ENCODE measurements at places on chromosomes 12 and 14. TPM values are rescaled to one million over a fixed set of nuclear protein-coding genes. Genes with fewer than 3 reads are reported as not detected.

Gene MFAP5
- 2.3 TPM for total RNA-seq

- no peaks in the 10 kb centered on the region for H3K4me1 ChIP-seq
- 0 out of 2 replicates have a peak, but pooled peaks cover 2% of the 10 kb centered on the region for H3K36me3 ChIP-seq
- no peak for DNase-seq
- H3K27ac ChIP-seq: no peak overlapping the region
- no peaks in the 10 kb centered on the region for H3K27me3 ChIP-seq
- H3K4me3 ChIP-seq: no peak overlapping the region
Observed at GRCh38 chr14:76782115-76782884, 21.0 kb downstream of the VASH1 start.

DNA sequence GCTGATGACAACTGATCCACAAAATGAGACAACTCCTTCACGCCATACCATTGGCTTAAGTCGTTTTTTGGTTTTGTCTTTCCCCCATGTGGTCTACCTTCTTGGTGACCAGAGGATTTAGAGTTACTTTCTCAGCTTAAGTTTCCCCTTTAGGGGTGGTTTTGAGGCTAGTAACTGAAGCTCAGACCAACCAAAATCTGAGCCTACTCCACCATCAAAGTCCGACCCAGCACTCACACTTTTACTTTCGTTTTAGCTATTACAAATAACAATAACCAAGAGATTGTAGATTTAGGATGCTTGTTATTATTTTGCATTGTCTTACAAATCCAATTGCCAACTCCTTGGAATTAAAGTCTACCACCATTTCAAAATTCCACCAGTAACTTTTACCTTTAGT is 130.6 kb upstream of the MDM1 start:
- no peaks in the 10 kb centered on the region for H3K27me3 ChIP-seq
- no peak for DNase-seq

Gene NRIP2
- total RNA-seq: 0.32 TPM

Gene CPM
- total RNA-seq: 74.4 TPM

Gene DNAH10
- 1.00 TPM for total RNA-seq

DNA sequence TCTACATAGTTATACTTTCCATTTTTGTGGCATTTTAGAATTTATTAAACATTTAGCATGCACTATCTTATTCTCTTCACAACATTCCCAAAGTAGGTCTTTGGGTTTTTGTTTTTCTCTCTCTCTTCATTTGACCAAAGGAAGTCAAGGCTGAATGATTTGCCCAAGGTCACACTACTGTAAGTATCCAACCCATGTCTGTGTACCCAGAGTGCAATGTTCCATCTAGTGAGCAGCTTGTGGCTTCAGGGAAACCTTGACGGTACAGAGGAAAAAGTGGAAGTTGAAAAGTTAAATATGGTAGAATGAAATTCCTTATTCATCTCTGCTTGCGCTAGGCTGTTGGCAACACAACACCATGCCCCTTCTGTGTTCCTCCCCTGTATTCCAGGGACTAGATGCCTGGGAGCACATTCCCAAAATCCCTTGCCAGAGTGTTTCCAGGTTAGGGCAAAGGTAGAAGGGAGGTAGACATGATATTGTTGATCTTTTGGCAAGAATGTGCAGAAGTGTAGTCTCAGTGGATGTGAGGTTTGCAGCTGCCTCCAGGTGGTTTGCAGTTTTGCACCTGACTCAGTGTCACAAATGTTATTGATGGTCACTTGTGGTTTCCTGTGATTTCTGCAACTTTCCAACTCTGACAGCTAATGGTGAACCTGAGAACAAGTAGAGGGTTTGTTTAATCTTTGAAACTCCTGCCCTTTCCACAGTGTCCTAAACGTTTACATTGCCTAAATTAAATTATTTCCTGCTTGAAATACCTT is 196.7 kb downstream of the RMST start:
- H3K4me1 ChIP-seq: no peaks in the 10 kb centered on the region
- H3K36me3 ChIP-seq: no peaks in the 10 kb centered on the region
- no peaks in the 10 kb centered on the region for H3K27me3 ChIP-seq
